ENCODE measurements at places on chromosomes 7 and 10.

GRCh38 chr7:137664846-137665245 is 181.9 kb downstream of the DGKI start:
- DNase-seq: no peak

DNA sequence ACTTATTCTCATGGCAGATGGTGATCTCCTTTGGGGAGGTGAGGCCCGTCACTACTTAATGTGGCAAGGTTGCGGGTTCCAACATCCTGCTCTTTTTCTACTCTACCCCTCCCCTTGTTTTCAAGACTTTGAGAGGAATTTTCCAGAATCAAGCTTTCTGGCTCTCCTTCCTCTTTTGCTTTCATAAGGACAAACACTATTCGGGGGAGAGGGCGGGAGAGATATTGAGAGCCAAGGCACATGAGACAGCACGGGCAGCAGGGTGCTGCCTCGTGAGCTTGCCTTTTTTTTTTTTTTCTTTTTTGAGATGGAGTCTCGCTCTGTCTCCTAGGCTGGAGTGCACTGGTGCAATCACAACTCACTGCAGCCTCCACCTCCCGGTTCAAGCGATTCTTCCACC is 6.9 kb upstream of the PFKFB3 start:
- DNase-seq: no peak

DNA sequence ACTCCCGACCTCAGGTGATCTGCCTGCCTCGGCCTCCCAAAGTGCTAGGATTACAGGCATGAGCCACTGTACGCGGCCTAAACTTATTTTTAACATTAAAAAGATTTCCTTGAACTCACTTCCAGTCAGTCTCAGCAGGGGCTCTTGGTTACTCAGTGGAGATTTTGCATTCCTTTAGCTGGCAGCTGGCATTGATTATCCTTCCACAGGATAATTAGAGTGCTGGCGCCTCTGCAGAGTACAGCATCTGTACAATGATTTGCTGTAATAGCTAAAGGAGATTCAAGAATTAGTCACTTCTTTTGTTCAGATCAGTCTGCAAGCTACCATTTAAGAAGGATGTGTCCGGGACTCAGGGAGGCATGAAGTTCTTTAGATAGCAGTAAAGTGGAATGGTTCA is 125.0 kb upstream of the NPY start:
- no peak for DNase-seq

DNA sequence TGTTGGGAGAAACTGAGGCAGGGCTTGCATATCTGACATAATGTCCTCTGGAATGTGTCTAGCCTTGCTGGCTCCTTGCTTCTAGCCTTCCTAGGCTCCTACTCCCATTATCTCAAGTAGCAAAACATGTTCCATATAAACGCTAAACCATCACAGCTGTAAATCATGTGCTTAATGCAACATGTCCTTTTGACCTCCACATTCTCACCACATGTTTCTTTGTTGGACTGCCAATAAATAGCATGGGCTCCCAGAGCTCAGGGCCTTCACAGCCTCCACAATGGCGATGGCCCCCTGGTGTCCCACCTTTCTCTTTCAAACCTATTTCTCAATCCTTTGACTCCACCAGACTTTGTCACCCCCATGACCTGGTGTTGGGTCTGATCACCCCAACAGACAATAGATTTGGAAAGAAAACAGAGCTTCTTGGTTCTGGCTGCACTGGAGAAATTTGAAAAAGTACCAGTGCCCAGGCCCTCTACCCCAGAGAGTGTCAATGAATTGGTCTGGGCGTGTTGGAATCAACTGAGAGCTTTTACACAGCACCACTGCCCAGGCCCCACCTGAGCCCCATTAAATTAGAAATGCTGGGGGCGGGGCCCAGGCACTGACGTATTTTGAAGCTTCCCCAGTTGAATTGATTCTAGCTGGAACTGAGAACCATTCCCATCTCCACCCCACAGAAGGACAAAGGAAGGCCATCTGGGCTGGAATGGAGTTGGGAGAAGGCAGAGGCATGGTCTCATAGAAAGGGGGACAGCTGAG is 41.3 kb upstream of the GGCT start:
- DNase-seq: no peak

GRCh38 chr7:46934198-46934825 is 647.6 kb downstream of the TNS3 start:
- DNase-seq: no peak

DNA sequence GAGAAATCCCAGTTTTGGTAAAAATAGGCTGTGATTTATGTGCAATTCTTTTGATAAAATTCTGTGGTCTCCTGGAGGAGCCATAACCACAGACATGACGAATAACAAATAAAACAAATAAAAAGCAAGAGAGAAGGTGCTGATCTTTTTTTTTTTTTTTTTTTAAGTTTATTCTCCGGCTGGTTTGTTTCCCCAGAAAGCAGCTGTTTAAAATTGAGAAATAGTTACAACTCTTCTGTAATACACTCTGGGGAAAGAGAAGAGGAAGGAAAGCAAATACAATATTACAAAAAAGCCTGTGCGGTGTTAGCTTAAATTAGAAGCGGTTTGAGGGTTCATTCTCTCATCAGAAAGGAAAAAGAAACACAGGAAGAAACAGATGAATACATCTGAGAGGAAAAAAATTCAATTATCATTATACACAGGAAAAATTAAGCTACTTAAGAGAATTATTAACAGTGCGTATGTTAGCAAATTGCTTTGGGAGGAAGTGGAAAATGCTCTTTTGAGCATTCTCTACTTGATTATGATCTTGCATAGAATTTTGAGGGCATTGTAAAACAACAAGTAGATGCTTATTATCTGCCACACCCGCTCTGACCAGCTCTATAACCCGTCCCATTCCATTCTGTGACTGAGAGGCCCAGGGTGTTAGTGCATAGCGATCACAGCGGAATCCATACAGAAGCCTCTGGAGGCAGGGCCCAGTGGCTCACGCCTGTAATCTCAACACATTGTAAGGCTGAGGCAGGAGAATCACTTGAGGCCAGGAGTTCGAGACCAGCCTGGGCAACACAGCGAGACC is 40.6 kb upstream of the WAC start:
- peak; percentile 6 for DNase-seq

DNA sequence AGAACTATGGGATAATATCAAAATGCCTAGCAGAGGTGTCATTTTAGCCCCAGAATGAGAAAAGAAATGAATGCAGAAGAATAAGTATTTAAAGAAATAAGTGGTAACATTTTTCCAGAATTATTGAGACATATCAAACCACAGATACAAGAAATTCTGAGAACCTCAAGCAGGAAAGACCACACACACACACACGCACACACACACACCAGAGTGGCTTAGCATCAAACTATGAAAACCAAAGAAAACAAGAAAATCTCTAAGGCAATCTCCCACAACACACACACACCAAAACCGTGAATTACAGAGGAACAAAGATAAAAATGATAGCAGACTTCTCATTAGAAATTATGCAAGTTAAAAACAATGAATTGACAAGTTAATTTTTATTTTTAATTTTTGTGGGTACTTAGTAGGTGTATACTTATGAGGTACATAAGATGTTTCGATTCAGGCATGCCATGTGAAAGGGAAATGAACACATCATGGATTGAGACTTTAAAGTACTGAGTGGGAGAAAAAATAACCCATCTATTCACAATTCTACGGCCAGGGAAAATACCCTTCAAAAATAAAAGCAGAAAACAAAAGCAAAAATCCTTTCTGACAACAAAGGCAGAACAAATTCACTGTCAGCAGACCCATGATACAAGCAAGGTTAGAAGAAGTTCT is 14.6 kb downstream of the PPIF start:
- no peak for DNase-seq

Measured in NCI-H2081 (cell line).